Activated naive CD8-positive, alpha-beta T cell treated with anti-CD3 and anti-CD28 coated beads, Interleukin-2, amount 10 ng/mL, durations not matched to agents 7 days and 5 days (primary cell): ENCODE measurements at places on chromosomes 3 and 15.

DNA sequence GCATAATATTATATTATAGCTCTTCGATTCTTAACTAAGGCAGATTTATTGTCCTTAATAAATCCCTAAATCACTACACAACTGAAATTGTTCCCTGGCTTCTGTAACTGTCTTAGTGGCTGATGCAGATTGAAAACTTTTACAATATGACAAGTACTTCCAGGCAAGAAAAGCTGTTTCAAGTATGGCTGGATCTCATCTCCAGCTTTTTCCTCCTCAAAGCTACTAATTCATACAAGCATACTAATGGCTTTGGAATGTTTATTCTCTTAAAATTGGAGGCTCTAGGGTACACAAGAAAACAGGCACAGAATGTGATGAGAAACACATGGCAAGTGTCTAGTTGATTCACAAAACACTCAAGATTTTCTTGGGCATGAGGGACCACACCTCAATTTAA is 351.5 kb upstream of the ICE2 start:
- peaks cover 11% of the 10 kb centered on the region for H3K27me3 ChIP-seq
- no peak overlapping the region for H3K27ac ChIP-seq
- H3K36me3 ChIP-seq: no peaks in the 10 kb centered on the region

DNA sequence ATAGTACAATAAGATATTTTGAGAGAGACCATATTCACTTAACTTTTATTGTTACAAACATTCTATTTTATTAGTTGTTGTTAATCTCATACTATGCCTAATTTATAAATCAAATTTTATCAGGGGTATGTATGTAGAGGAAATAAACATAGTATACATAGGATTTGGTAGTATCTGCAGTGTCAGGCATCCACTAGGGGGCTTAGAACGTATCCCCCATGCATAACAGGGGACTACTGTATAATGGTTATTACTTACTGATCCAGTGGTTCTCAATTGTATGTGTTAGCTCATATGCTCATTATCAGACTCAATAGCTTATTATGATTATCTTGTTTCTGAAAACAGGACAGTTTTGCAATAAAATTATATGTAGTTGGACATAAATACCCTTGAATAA is 27.6 kb downstream of the CMC1 start:
- no peak overlapping the region for H3K4me3 ChIP-seq
- H3K36me3 ChIP-seq: peaks cover 50% of the 10 kb centered on the region
- no peaks in the 10 kb centered on the region for H3K27me3 ChIP-seq
- H3K4me1 ChIP-seq: no peaks in the 10 kb centered on the region
- H3K27ac ChIP-seq: no peak overlapping the region

- no peak for DNase-seq
- H3K4me1 ChIP-seq: peaks cover 5% of the 10 kb centered on the region
- peaks cover 4% of the 10 kb centered on the region for H3K27me3 ChIP-seq
- H3K4me3 ChIP-seq: no peak overlapping the region
Observed at GRCh38 chr15:31021067-31021665, 29.7 kb upstream of the MTMR10 start.

GRCh38 chr3:117084739-117085270 is 375.2 kb downstream of the TUSC7 start:
- no peak for DNase-seq
- H3K36me3 ChIP-seq: no peaks in the 10 kb centered on the region
- no peaks in the 10 kb centered on the region for H3K27me3 ChIP-seq

- H3K4me3 ChIP-seq: no peak overlapping the region
- H3K27ac ChIP-seq: no peak overlapping the region
- no peaks in the 10 kb centered on the region for H3K4me1 ChIP-seq
- no peaks in the 10 kb centered on the region for H3K27me3 ChIP-seq
Observed at GRCh38 chr3:135495891-135496290, 469.6 kb upstream of the PPP2R3A start.

- H3K27ac ChIP-seq: no peak overlapping the region
- DNase-seq: no peak
- peaks cover 1% of the 10 kb centered on the region for H3K4me1 ChIP-seq
- peaks cover 4% of the 10 kb centered on the region for H3K36me3 ChIP-seq
- H3K4me3 ChIP-seq: no peak overlapping the region
Observed at GRCh38 chr3:128073807-128074206, 21.6 kb downstream of the SEC61A1 start.

DNA sequence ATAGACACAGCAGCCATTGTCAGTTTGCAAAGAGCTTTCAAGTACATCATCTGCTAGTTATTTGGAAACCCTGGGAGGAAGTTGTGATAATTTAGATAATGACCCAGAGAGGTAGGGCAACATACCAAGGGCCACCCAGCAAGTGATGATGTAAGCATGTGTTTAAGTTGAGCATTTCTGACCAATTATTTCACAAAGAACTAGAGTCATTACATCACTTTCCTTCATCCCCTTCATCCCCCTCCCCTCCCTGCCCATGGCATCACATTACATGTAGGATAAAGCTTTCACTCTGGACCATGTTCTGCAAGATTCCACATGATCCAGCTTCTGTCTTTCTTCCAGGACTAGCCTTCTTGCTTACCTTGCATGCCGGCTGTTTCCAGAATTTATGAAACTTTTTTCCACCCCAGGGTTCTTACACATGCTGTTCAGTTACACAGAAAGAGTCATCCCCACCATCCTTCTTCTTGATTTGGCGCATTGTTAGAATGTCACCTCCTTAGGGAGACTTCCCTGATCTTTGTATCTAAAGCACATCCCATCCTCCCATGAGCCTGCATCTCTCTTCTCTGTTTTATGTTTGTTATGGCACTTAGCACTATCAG is 71.3 kb downstream of the PTPRG start:
- no peaks in the 10 kb centered on the region for H3K4me1 ChIP-seq
- no peaks in the 10 kb centered on the region for H3K36me3 ChIP-seq
- H3K27me3 ChIP-seq: no peaks in the 10 kb centered on the region
- DNase-seq: no peak
- no peak overlapping the region for H3K4me3 ChIP-seq
- no peak overlapping the region for H3K27ac ChIP-seq

DNA sequence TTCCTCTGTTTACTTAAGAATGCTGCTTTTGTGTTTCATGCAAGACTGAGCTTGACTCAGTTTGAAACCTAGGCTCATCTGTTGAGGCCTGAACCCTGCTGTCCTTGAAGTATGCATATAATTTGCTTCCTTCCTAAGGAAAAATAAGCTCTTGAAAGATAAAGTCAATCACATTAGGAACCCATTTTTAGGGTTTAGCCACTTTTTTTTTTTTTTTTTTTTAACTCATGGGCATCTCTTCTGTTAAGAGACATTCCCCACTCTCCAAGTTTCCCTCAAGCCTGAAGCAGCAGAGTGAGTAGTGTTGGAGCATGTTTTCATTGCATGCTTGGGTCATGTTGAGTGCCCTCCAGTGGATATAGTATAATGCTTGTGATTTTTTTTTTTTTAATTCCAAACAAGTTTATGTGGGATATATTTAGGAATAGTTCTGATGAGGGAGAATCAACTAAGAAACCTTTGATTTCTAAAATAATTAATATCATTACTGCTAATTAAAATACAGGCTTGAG is 3.6 kb downstream of the CTNNB1 start:
- DNase-seq: no peak
- no peak overlapping the region for H3K4me3 ChIP-seq
- H3K4me1 ChIP-seq: peaks cover 33% of the 10 kb centered on the region
- no peak overlapping the region for H3K27ac ChIP-seq
- peaks cover 6% of the 10 kb centered on the region for H3K36me3 ChIP-seq
